ENCODE measurements at places on chromosomes 1 and 21. TPM values are rescaled to one million over a fixed set of nuclear protein-coding genes. Genes with fewer than 3 reads are reported as not detected.

Gene TIE1
- 562 TPM for total RNA-seq

Gene BSND
- not detected for total RNA-seq

Gene CRP
- not detected for total RNA-seq

Gene SLC22A15
- total RNA-seq = 0.44 TPM

Gene LCE3E
- not detected for total RNA-seq

Gene SDE2
- total RNA-seq = 16.1 TPM

Gene PLA2G2C
- not detected for total RNA-seq

Gene RXRG
- not detected for total RNA-seq

Gene CHRM3
- total RNA-seq = not detected

Gene CDA
- not detected for total RNA-seq

Gene NPHP4
- 9.9 TPM for total RNA-seq

Gene CD53
- not detected for total RNA-seq

Gene PROK1
- total RNA-seq = not detected

Gene ADAM30
- total RNA-seq = not detected

Gene CYYR1
- total RNA-seq = 23.8 TPM

Gene ACADM
- total RNA-seq = 32.5 TPM

Gene OLFML3
- 3.4 TPM for total RNA-seq

Gene LEMD1
- total RNA-seq = not detected

Gene VCAM1
- 1.7 TPM for total RNA-seq

Gene ATP1A4
- not detected for total RNA-seq

Gene IFI44
- 9.6 TPM for total RNA-seq

Gene OR14K1
- not detected for total RNA-seq

Gene CCDC181
- total RNA-seq = 0.78 TPM

Gene FMO4
- 0.16 TPM for total RNA-seq

Gene TMEM82
- total RNA-seq = not detected

Gene HSD3B2
- not detected for total RNA-seq

Gene OR2L2
- total RNA-seq = not detected

Gene EXTL1
- not detected for total RNA-seq

Gene AMY2A
- not detected for total RNA-seq

Gene ELAPOR1
- 1.1 TPM for total RNA-seq

Gene NHLH1
- total RNA-seq = 0.46 TPM

Gene GUCA2B
- total RNA-seq = not detected

Gene COL8A2
- 0.78 TPM for total RNA-seq

Gene USH2A
- total RNA-seq = not detected

Gene GBP4
- 7.6 TPM for total RNA-seq

Gene TNFRSF1B
- total RNA-seq = 65.9 TPM

Gene BARHL2
- not detected for total RNA-seq

Gene TRIM67
- not detected for total RNA-seq

Gene GJA4
- total RNA-seq = 22.1 TPM
